ENCODE measurements at places on chromosomes 12 and 14.
A peak's percentile ranks its signal among the peaks of the same experiment; 100 is the strongest.

- DNase-seq = no peak
Measured at GRCh38 chr14:93099196-93099595, 16.5 kb downstream of the ITPK1 start.

DNA sequence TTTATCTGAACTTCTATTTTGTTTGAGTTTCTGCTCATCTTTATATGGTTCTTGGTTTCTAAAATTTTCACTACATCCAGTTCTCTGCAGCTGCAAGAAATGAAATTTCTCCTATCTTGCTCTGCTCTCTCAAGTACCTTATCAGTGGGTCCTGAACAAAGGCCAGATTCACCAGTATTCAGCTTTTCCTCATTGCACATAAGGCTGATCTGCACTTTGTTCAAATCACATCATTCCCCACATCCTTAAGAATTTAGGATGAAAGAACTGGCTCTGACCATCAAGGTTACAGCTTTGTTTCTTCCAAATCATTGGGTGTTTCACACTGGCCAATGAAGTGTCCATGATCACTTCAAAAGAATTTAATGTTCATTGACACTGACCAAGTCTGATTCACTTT lies 211.4 kb downstream of the GRIN2B start:
- DNase-seq = no peak

DNA sequence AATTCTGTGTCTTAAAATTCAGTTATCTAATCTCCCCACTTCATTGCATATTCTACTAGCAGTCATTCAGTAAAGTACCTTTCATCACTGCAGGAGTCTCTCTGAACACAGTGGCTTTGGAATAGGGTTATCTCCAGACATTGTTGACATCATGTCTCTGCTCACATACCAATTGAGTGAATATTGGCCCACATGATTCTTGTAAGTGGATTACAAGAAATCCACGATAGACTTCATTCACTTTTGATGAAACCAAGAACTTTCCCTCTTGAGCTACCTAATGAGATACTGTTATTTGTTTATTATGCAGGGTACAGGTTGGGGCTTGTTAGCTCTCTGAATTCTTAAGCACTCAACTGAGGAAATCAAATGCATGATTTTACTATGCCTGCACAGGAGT lies 284.9 kb downstream of the RAD51B start:
- DNase-seq = no peak

- DNase-seq = no peak
Measured at GRCh38 chr14:22420598-22421186, 168.3 kb downstream of the DAD1 start.

DNA sequence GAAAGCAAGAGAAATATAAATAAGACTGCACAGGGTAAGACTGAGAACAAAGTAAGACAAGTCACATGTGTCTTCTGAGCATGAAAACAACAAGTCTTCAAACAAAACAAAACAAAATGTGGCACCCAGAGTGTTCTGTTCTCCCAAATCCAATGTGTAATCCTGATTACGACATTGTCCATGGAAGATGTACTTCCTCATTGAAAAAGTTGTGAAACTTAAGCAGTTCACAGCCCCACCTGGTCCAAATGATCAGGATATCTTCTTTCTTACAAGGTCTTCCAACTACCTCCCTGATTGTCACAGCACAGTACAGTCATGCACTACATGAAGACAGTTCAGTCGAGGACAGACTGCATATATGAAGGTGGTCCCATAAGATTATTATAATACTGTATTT lies 23.3 kb upstream of the NEK9 start:
- DNase-seq = no peak

GRCh38 chr14:55938249-55938791 lies 179.9 kb upstream of the PELI2 start:
- DNase-seq = no peak

GRCh38 chr14:35234012-35234805 lies 58.0 kb upstream of the PSMA6 start:
- no peak for DNase-seq

DNA sequence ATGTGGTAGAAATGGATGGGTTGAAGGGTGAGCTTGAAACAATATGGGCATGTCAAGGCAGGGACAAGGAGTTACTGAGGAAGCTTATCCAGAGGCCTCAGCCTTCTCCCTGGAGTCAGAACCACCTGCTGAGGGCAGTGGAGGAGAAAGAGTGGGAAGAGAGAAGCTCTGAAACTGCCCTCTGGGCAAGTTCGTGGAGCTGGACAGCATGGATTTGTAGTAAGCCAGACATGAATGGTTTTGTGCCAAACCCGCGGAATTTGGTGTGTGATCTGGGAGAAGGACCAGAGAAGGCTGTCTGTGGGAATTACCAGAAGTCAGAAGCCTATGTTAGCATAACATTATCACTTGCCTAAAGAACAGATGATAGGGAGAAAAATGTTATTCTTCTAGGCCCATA lies 164.8 kb downstream of the SLC41A2 start:
- DNase-seq = no peak

- no peak for DNase-seq
Measured at GRCh38 chr14:61266436-61266835, 14.7 kb downstream of the TMEM30B start.

DNA sequence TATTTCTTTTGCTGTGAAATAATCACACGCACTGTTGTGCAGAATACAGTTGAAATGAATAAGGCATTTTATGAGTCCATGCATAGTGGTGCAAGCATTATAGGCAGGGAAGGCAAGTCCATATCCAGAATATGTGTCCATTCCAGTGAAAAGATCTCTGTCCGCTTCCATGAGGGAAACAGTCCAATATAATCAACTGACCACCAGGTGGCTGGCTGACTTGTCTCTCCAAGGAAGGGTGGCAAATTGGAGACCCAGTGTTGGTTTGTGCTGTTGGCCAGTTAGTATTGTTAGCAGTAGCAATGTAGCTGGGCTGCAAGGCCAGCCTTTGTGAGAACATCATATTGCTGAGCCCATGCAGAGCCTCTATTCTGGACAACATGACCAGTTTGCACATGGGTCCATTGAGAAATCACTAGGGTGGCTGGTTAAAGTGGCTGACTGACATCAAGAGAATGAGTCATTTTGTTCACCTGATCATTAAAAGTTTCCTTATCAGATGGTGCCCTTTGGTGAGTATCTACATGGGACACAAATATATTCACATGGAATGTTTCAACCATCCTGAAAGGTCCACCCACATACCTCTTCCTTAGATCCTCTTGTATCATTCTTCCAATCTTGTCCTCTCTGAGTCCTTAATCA lies 17.3 kb upstream of the YAF2 start:
- no peak for DNase-seq

DNA sequence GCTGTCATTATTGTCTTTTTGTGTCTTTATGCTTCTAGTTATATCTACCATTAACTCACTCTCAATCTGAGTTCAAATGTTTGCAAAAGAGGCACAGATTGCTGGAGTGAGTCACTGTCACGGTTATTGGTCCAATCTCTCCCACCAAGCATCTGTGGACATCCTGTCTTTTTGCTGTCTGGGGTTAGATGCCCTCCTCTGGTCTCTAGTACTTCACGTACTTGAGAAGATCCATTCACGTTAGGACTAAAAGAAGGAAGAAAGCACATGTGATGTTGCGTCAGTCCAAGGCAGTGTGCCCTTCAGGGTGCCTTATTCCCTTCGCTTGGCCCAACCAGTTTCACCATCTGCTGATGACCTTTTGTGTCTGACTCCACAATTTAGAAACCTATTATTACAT lies 72.3 kb upstream of the STXBP6 start:
- DNase-seq = no peak

- no peak for DNase-seq
Measured at GRCh38 chr12:2475984-2476383, 318.8 kb upstream of the FKBP4 start.

- no peak for DNase-seq
Measured at GRCh38 chr12:16613199-16613598, 7.2 kb upstream of the LMO3 start.

DNA sequence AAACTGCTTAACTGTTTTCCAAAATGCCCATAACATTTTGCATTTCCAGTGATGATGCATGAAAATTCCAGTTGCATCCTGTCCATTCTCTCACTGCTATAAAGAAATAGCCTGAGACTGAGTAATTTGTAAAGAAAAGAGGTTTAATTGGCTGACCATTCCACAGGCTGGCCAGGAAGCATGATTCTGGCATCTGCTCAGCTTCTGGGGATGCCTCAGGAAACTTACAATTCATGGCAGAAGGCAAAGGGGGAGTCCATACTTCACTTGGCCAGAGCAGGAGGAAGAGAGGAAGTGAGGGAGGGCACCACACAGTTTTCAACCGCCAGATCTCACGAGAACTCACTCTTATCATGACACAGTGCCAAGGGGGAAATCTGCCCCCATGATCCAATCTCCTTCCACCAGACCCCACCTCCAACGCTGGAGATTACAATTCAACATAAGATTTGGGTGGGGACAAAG lies 18.2 kb upstream of the CLEC2D start:
- peak; percentile 41 for DNase-seq

GRCh38 chr14:42023452-42023851 lies 416.8 kb downstream of the LRFN5 start:
- DNase-seq = no peak

DNA sequence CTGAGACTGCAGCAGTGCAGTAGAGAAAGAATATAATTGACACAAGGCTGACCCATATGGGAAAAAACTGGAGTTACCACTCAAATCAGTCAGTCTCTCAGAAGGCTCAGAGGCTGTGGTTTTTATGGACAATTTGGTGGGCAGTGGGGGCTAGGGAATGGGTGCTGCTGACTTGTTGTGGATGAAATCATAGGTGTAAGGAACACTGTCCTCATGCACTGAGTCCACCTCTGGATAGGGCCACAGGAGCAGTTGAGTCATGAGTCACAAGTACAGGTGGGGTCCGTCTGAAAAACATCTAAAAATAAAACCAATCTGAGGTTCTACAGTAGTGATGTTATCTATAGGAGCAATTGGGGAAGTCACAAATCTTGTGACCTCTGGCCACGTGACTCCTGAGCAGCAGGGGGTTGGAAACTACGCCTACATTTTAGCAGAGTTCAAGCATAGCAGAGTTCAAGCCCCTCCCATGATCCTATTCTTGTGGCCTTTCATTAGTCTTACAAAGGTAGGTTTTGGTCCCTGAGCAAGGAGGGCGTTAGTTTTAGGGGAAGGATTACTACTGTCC lies 18.1 kb upstream of the SGPP1 start:
- peak; percentile 5 for DNase-seq

DNA sequence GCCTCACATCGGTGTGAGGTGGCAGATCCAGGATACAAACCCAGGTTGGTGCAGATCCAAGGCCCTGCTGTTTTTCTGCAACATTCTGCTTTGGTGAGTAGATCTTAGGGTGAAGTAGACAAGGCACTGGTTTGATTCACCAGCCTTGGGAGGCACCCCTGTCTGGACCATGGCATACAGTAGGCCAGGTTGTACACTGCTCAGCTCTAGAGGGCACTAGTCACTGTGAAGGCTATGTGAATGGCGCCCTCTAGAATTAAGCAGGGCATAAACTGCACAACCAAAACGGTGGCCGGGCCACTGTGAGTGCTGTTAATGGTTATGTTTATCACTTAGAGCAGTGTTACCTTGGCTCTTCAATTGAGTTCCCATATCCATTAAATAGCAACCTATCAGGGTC lies 280.6 kb upstream of the PWP1 start:
- peak; percentile 39 for DNase-seq

- DNase-seq = no peak
Measured at GRCh38 chr12:120242275-120242799, 23.2 kb downstream of the PXN start.

GRCh38 chr12:52380271-52380694 lies 5.2 kb downstream of the KRT84 start:
- no peak for DNase-seq

DNA sequence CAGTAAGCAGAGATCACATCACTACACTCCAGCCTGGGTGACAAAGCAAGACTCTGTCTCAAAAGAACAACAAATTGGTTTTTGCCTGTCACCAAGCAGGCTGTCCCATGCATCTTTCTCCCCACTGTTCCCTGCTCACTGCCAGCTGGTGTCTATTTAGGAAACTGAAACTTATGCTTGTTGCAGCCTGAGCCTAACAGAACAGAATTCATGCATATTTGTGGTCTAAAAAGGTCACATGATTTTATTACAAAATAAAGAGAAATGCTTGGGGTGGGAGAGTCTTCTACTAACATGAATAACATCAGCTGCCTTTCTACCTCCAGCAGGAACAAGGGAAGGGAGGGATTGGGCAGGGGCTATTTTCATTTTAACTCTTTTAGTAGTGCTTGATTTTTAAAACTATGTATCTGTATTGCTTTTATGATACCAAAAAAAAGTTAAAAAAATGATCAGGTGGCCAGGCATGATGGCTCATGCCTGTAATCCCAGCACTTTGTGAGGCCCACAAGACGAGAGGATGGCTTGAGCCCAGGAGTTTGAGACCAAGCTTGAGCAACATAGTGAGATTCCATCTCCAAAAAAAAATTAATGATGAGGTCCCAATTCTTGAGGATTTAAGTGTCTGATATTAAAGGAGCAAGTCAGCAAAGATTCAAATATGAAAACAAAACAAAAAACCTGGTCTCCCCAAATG lies 923 bp downstream of the STAT2 start:
- DNase-seq = no peak

DNA sequence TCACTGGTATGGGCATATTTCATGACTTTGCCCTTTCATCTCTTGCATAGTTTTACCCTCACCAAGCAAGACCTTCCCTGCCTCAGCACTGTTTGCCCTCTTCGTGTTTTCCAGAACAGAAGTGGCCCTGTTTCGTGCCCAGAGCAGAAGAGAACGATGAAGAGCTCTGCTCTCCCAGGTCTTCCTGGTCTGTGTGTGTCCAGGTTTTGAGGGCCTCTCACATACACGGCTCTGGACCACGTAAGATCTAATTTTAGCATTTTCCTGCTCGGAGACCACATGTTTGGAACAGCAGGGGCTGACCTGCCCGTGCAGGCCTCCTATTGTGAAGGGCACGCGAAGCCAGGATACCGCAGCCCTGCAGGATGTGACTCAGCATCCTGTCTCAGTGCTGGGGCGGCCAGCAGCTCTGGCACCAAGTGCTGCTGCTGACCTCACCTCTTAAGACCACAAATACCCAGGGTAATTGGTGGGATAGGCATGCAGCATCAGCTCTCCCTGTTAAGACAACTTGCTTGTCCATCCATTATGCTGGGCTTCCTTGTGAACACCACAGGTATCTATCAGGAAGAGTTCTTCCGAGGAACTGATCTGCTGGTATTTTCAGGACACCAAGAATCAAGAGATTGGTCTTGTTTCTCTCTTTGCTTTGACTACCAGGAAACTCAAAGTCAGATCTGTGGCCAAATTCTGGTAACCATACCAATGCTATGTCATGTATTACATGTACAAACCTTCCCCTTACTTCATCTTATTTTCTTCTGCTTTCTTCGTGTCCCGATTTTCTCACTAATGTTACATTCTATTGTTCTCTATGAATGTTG lies 19.0 kb downstream of the SSH1 start:
- peak; percentile 55 for DNase-seq

- peak; percentile 16 for DNase-seq
Measured at GRCh38 chr12:9319842-9320173, 111.6 kb upstream of the PZP start.
